ENCODE measurements at places on chromosomes 1 and 21.

DNA sequence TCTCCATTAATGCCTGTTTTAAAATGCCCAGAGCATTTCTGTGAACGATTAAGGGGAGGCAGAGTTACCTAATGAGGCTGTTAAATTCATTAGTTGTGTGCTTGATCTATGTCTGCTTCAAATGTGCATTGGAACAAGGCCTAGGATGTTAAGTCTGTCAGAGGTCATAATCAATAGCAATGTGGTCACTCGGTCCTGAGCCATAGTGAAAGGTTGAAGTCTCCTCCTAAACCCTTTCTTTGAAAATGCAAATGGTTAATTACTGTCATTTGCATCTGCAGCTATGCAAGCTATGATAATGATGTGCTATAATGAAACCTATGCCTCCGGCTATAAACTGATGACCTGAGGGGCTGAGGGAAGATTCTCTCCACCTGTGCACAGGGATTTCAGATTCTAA lies 114.2 kb upstream of the NR5A2 start:
- no peak for DNase-seq

DNA sequence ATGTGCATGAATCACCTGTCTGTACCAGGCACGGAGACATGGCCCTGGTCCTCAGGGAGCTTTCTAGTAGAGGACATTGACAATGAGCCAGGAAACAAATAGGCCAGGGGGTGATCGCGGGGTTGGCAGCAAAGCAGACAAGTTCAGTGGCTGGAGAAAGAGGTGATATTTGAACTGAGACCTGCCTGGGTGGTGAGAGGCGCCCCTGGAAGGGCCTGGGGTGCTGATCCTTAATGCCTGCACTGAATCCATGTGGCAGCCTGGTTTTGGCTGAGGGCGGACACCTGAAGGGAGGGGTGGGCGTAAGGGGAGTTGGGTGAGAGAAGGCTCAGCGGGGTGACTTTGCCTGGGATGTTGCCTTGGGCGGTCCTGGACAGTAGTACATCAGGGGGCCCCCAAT lies 35.9 kb downstream of the URB2 start:
- no peak for DNase-seq

DNA sequence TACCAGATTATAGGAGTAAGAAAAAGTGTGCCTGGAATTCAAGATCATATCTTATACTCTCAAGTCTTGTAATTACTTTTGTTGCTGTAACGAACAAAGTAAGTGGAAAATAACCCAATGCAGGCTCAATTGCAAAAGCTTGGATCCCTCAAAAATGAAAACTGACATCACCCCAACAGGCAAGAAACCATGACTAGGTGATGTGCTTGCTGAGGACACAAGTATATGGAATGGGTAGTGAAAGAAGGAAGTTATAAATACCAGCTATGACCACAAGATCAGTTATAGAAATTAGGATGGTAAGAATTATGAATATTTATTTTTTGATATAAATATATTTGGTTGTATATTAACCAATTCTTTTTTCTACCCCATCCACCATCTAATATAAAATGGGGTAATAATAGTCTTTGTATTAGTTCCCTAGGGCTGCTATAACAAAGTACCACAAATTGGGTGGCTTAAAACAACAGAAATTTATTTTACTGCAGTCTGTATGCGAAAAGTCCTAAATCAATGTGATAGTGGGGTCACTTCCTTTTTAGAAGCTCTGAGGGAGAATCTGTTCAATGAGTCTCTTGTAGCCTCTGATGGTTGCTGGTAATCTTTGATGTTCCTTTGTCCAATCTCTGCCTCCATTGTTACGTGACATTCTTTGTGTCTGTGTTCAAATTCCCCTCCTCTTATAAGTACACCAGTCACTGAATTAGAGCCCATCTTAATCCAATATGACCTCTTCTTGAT lies 45.0 kb downstream of the DUSP10 start:
- no peak for DNase-seq

GRCh38 chr21:31875496-31876015 lies 2.7 kb downstream of the HUNK start:
- DNase-seq, result no peak

GRCh38 chr1:36400825-36401601 lies 3.3 kb upstream of the LSM10 start:
- no peak for DNase-seq

- DNase-seq, result no peak
Observed at GRCh38 chr1:245859493-245860114, 647.5 kb downstream of the SMYD3 start.

DNA sequence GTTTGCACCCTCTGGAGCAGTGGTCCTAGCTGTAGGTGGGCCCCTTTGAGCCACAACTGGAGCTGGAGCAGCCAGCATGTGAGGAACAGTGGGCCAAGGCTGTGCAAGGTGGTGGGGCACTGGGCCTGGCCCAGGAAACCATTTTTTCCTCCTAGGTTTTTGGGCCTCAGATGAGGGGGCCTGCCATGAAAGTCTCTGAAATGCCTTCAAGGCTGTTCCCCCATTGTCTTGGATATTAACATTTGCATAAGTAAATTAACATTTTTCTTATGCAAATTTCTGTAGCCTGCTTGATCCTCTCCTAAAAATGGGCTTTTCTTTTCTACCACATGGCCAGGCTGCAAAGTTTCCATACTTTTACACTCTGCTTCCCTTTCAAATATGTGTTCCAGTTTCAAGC lies 212.0 kb downstream of the NTNG1 start:
- DNase-seq, result no peak

DNA sequence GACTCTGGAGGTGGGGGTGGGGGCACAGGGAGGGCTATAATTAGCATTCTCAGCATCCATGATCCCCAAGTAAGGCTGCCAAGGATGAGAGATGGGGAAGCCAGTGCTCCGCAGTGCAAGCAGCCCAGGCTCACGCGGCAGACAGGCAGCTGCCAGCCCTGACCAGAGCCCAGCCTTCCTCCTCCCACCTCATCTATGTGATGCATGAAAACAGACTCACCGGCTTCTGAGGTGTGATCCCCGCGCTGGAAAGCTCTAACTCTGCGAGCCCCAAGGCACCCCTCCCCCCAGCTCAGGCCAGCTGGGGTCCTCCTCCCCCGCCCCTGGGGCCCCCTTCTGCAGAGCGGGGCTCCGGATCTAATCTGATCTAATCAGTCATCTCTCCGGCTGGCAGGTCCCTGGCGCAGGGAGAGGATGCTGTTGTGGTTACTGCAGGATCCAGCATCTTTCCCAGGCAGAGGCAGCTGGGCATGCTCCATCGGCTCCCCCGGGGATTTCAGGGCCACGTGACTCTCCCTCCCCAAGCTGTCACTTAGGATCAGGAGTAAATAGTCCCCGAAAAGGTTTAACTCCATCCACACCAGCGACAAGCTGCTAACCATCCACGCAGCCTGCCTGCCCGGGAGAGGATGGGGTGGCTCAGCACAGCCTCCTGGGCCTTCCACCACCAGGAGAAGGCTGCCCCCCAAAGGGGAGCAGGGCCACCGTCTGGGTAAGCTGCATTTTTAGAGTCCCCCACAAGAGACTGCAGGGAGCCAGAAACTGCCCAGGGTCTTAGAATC lies at the start of gene PLEKHA6:
Gene PLEKHA6, minus strand, starts transcription at position 456 of the 782 bp plus-strand sequence. CDS start 86,202 bp downstream, outside the sequence.
- peak; percentile 51 for DNase-seq

DNA sequence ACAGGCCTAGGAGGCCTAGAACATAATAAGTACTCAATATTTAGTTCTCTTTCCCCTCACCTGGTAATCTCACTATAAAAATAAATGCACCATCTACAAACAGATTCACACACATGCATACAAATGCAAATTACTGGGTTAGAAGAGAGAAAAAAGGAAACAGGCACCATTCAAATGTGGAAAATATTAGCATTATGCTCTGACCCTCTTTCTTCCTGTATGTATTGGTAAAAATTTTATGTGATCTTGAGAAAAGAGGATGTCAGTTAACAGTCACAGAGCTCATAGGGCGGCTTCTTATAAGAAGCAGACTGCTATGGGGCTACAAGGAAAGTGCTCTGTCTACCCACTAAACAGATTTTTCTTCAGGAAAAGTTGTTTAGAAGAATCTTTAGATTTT lies 565.4 kb downstream of the LMO4 start:
- no peak for DNase-seq

GRCh38 chr1:22123071-22123390 lies 19.9 kb downstream of the WNT4 start:
- no peak for DNase-seq

DNA sequence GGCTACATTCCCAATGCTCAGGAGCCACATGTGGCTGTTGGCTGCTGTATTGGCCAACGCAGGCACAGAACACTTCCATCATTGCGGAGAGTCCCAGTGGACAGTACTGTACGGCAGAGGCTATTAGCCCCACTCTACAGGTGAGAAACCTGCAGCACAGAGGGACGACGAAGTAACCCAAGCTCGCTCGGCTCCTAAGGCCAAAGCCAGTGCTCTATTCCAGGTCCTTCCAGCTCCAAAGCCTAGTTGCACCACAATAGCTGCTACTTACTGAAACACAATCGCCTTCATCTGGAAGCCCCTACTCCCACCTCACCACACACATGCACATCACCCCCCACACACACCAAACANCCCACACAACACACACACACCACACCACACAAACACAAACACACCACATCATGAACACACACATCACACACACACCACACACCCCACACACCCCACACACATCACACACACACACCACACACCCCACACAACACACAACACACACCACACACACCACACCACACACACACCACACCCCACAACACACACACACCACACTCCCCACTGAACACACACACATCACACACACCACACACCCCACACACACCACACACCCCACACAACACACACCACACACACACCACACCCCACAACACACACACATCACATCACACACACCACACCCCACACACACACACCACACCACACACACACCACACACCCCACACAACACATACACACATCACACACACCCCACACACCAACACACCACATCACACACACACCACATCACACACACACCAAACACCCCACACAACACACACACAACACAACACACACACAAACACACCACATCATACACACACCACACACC lies 3.2 kb downstream of the LYPD8 start:
- no peak for DNase-seq

DNA sequence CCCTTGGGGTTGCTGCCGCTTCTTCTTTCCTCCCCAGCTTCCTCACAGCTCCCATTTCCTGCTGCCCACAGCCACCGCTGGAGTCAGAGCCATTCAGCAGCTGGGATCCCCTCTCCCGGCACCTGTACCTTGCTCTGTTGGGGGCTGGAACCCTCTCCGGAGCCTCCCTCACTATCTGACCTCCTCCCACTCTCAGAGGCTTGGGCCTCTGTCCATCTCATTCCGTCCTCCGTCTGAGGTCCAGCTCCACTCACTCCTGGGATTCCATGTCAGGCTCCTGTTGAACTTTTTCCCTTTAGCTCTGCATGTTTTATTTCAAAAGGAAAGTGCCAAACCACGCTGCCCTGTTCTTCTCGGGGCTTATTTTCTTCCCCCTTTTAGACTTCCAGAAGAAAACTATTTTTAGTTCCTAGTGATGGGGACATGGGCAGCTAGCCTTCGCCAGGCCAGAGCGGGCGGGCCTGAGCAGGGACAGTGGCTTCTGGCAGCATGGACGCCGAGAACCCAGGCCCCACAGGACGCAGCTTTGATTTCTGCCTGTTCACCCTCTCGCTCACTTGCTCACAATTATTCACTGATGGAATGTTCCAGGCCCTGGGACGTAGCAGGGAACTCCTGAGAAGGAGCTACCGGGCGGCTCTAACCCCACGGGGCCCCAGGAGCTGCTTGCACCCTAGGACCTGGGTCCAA lies 79.2 kb downstream of the ARHGEF10L start:
- no peak for DNase-seq

DNA sequence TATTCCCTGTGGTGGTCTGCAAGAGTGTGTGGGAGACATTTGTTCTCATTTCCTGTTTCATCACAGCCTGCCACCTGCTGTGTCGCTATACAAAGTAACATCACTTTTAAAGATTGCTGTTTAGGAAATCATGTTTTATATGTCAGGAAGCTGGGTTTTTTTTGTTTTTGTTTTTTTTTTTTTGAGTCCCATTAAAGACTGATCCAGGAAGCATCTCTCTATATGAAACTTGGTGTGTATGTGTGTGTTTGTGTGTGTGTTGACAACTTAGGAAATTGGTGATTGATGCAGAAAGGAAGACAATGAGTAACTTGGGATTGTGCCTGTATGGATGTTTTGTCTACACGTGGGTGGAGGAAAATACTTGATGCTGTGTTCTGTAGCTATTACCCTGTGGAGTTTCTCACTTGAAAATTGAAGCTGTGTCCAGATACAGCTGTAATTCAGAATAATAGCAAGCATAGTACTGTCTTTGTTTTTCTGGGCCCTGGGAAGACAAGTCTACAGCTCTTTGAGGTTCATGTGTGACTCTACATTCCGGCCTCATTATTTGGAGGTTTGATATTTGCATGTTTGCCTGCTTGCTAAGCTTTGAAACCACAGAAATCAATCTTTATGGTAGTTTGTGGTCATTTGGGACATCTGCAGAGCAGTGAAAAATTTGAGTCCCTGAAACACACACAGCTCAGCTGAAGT lies 47.9 kb downstream of the LAMC1 start:
- no peak for DNase-seq

DNA sequence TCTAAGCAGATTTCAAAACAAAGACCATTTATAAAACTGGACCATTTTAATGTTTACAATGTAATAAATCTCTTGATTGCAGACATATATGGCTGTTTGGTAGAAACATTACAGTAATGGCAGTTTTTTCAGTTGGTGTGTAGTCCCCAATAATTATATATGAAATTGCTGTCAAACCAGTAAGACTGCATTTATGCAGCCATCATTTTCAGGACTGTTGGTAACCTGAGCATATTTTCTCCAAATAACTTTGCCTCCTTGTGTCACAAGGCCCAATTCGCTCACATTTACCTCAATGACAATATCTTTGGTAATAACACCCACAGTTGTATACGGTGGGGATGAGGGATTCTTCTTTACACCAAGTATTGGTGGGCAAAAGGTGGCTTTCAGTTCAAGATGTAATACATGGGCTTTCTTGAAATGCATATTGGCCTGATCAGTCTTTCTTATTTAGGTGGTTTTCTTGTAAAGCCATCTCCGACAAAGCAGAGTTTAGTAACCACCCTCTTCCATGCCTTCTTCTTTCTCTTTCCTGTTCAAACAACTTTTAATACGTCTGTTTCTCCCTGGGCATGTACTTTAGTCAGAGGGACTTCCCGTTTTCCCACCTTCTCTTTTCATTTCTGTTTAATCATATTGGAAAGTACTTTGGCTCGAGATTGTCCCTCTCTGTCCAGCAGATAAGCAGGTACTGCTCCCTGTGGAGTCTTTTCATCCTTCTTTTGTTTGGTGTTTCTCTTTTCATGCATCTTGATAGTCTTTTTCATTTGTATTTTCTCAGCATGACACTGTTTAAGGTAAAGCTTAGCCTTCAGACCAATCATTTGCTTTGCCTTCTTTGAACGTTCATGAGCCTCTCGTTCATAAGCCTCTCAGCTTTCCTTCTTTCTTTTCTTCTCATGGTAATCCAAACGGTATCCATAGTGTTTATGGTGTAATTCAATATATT lies 30.4 kb downstream of the ATP2B4 start:
- no peak for DNase-seq

GRCh38 chr1:21621051-21621450 lies 48.1 kb downstream of the RAP1GAP start:
- DNase-seq, result no peak

Measured in NCI-H1417 treated with DMSO at 0.1 percent for 48 hours (cell line).